ENCODE measurements at places on chromosomes 5 and 9. TPM values are rescaled to one million over a fixed set of nuclear protein-coding genes. Genes with fewer than 3 reads are reported as not detected.

SHB gene
- 16.5 TPM for total RNA-seq

PCDHB11 gene
- total RNA-seq, result 1.7 TPM

VLDLR gene
- 6.0 TPM for total RNA-seq

SHC3 gene
- total RNA-seq, result 6.5 TPM

PCDHA1 gene
- total RNA-seq, result not detected

SURF2 gene
- total RNA-seq, result 14.5 TPM

MRPS30 gene
- total RNA-seq, result 67.0 TPM

FOXI1 gene
- total RNA-seq, result not detected

COL15A1 gene
- 11.3 TPM for total RNA-seq

SMIM33 gene
- total RNA-seq, result not detected

SPAAR gene
- 0.39 TPM for total RNA-seq

SPEF2 gene
- total RNA-seq, result 1.8 TPM

ARL14EPL gene
- total RNA-seq, result not detected

UAP1L1 gene
- 5.7 TPM for total RNA-seq

CHD1 gene
- total RNA-seq, result 24.6 TPM

ZNF484 gene
- total RNA-seq, result 10.3 TPM

NOXA1 gene
- 0.26 TPM for total RNA-seq

C5orf52 gene
- not detected for total RNA-seq

IL3 gene
- total RNA-seq, result not detected

PSD2 gene
- total RNA-seq, result not detected

CEMIP2 gene
- total RNA-seq, result 25.6 TPM

FOXD4L3 gene
- total RNA-seq, result not detected

NDUFA8 gene
- total RNA-seq, result 52.3 TPM

ZBED3 gene
- total RNA-seq, result 1.7 TPM

C5orf58 gene
- not detected for total RNA-seq

LCN15 gene
- not detected for total RNA-seq

ARAP3 gene
- 16.4 TPM for total RNA-seq

SHOC1 gene
- total RNA-seq, result not detected

PTPRD gene
- total RNA-seq, result 65.2 TPM

ORM2 gene
- total RNA-seq, result not detected

TAS2R1 gene
- not detected for total RNA-seq

DOCK8 gene
- 0.24 TPM for total RNA-seq

JMY gene
- 18.8 TPM for total RNA-seq

OTP gene
- 0.24 TPM for total RNA-seq

ENC1 gene
- total RNA-seq, result 49.5 TPM

DMRT2 gene
- not detected for total RNA-seq

PROB1 gene
- total RNA-seq, result 5.6 TPM

FBP2 gene
- not detected for total RNA-seq

PCDHA10 gene
- not detected for total RNA-seq

TTC1 gene
- total RNA-seq, result 38.9 TPM

GARIN3 gene
- not detected for total RNA-seq
